ENCODE measurements at places on chromosomes 11 and 22.

DNA sequence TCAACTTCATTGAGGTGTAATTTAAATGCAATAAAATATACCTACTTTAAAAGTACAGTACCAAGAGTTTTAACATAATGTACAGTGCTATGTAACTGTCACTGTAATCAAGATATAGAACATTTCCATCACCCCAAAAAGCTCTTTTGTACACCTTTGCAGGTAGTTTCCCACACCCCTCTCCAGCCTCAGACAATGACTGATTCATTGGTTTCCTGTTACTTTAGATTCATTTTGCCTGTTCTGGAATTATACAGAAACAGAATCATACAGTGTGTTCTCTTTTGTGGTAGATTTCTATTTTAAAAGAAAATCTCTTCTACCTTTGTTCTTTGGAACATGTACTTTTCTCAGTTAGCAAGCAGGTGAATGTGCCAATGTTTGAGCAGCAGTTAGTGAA lies 38.2 kb downstream of the SHISA8 start:
- no peak for DNase-seq

GRCh38 chr11:104772806-104773241 lies 125.4 kb downstream of the CASP12 start:
- no peak for DNase-seq

DNA sequence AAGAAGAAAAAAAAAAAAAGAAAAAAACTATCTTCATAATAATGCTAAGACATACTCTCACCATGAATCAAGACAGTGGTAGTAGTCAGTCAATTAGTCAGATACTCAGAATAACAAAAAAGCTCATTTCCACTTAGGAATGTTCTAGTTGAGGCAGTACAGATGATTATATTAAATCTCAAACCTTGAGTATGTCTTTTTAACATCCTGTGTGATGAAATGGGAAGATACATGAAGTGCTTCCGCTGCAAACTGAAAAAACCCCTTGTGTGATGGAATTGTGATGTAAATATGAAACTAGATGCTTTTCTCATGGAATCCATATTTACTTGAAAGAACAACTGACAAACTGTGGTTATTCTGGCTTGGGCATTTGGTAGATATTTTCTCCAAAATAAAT lies 13.7 kb downstream of the AMOTL1 start:
- no peak for DNase-seq

- DNase-seq: no peak
These were observed 18.3 kb downstream of the ATG13 start for GRCh38 chr11:46635557-46636139.

GRCh38 chr11:94203070-94203469 lies 74.4 kb downstream of the PANX1 start:
- DNase-seq: no peak

GRCh38 chr22:17101475-17102296 lies 16.9 kb downstream of the IL17RA start:
- no peak for DNase-seq

DNA sequence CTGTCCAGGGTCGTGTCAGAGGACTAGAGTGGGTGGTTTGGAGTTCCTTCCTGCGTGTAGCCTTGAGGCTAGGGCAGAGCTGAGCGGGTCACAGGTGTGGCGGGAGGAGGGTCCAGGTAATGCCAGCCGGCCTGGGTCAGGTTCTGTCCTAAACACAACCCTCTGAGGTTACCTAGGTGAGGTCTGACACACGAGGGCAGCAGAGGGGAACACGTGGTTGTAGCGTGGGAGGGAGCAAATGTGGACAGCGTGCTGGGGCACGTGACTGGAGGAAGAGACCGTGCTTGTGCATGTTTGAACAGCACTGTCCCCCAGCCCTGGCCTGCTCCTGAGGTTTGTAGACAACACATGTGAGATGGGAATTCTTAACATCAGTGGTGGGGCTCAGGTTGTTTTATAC lies 13.1 kb downstream of the MOV10L1 start:
- DNase-seq: no peak

DNA sequence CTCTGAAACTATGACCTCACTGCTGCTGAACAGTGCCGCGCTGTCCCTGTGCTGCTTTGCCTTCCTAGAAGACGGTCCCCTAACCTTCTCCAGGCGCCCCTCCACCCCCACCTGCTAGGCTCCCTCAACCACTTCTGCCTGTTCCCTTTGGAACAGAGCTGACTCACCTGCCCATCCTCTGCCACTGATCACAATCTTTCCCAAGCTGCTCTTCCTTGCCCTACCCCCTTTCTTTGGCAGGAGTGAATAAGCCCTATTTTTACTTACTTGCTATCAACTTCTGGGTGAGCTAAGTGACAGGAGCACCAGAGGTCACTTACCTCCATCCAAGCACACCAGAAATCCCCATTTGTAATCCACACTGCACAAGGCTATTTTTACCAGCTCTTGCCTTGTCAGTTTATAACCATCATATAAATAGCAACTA lies 116.0 kb upstream of the BID start:
- DNase-seq: peak; percentile 3

- peak; percentile 39 for DNase-seq
These were observed 11.1 kb upstream of the OSM start for GRCh38 chr22:30277547-30278344.

- DNase-seq: no peak
These were observed 65.7 kb upstream of the ADA2 start for GRCh38 chr22:17284888-17285287.

DNA sequence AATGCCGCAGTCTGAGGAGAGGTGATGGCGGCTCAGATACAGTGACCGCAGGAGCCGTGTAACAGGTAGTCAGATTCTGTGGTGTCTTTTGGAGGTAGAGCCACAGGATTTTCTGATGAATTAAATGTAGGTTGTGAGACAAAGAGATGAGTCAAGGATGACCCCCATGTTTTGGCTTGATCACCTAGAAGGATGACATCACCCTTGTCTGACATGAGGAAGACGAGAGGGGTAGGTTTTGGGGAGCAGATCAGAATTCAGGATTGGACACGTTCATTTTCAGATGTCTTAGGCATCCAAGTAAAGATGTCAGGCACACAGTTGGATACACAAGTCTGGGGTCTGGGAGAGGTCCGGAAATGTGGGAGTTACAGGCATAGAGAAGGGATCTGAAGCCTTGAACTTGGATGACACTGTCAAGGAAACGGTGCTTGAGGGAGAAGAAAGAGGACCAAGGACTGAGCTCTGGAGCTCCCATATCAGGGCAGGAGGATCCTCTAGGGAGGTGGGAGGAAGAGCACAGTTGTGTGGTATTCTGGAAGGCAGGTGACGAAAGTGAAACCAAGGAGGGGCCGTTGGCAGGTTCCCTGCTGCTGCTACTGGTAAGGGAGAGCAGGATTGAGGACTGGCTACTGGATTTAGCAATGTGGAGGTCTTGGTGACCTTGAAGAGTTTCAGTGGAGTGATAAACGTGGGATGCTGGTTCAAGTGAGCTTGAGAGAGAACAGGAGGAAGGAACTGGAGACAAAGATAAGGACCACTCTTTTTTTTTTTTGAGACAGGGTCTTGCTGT lies 12.6 kb upstream of the GDPD5 start:
- no peak for DNase-seq

GRCh38 chr11:61447601-61448551 lies 18.0 kb downstream of the SDHAF2 start:
- no peak for DNase-seq

DNA sequence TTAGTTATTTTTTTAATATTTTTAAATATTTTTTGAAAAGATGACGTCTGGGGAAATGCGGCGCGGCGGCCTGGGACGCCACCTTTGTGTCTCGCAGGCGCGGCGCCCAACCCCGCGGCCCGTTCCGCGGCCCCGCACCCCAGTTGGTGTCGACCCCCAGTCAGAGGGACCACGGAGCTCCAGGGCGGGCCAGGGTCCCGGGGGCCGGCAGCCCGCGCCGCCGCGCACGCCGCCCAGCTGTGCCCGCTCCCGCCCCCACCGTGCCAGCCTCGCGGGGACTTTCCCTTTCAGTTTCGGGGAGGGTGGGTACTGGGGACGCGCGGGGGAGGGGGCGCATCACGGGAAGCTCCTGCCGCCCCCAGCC lies 1.6 kb downstream of the CCND1 start:
- no peak for DNase-seq

DNA sequence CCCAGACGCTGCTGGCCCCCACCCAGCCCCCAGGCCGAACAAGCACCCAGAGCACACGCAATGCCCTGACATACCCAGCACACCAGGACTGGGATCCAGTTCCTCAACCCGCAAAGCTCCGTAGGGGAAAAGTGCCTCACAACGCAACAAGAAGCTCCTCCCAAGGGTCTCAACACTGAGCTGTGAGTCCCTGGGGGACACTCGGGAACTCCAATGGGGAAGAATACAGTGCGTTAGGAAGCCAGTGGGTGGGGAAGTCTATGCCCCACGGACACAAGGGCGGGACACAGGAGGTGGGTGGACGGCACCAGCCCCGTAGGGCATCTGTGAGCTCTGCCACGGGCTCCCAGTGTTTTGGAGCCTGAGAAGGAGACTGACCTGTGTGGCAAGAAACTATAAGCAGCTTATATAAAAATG lies 1.6 kb downstream of the DEAF1 start:
- no peak for DNase-seq

- peak; percentile 84 for DNase-seq
These were observed 884 bp downstream of the CENATAC start for GRCh38 chr11:118998822-118999221.

- DNase-seq: no peak
These were observed 1126.9 kb downstream of the JRKL start for GRCh38 chr11:97516688-97517087.

GRCh38 chr22:17085277-17086181 lies 729 bp downstream of the IL17RA start:
- DNase-seq: no peak

GRCh38 chr11:72233056-72233772 lies 8.6 kb downstream of the INPPL1 start:
- no peak for DNase-seq

- peak; percentile 30 for DNase-seq
These were observed 41.1 kb downstream of the OSBPL5 start for GRCh38 chr11:3123761-3124733.

GRCh38 chr11:28517621-28518020 lies 409.4 kb downstream of the METTL15 start:
- no peak for DNase-seq

GRCh38 chr22:35986088-35986487 lies 42.5 kb downstream of the RBFOX2 start:
- no peak for DNase-seq

- no peak for DNase-seq
These were observed 225.1 kb downstream of the MN1 start for GRCh38 chr22:27576413-27576812.

DNA sequence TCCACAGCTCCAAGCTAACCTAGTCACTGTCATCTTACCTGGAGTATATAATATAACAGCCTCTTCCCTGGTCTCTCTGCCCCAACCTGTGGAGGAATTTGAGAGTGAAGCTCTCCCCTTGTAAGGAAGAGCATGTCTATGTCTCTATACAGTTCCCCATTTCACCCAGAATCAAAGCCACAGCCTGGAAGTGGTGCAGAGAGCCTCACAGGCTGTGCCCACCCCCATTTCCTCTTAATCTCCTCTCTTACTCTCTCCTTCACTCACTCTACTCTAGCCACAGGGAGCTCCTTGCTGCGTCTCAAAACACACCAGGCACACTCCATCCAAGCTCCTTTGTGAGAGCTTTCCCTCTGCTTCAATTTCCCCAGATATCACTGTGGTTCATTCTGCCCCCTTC lies 302.5 kb upstream of the ISX start:
- DNase-seq: no peak

DNA sequence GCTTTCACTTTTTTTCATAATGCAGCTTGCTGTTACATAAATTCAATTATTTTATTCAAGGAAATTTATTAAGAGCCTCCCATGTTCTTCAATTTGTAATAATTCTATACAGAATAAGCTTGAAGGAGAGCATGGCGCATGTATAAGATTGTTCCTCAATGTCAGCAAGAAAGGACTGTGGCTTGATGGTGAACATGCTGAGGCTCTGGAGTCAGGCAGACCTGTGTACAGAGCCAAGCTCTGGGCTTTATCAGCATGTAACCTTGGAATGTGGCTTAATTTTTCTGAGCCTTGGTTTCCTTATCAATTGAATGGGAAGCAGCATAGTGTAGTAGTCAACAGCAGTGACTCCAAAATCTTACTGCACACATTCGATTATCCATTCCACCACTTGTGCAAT lies 92.4 kb downstream of the JRKL start:
- DNase-seq: no peak

GRCh38 chr11:20080032-20080685 lies 80.1 kb downstream of the DBX1 start:
- DNase-seq: no peak

DNA sequence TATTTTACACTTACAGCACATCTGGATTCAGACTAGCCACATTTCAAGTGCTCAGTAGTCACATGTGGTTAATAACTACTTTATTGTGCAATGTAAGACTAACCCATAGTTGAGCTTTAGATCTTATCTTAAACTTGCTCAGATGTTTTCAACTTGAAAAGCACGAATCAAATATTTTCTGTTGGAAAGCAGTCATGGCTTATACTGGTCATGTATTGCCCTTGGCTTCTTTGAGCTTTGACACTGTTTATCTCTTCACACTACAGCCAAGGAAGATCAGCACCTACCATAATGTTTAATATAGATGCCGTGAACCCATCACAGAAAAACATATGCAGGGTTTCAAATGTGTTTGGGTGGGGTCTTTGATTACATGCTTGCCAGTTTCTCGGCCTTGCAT lies 4.4 kb downstream of the RBX1 start:
- DNase-seq: no peak

GRCh38 chr11:14109742-14110141 lies 147.2 kb downstream of the SPON1 start:
- no peak for DNase-seq

GRCh38 chr11:1011320-1011698 lies 25.2 kb downstream of the MUC6 start:
- no peak for DNase-seq

DNA sequence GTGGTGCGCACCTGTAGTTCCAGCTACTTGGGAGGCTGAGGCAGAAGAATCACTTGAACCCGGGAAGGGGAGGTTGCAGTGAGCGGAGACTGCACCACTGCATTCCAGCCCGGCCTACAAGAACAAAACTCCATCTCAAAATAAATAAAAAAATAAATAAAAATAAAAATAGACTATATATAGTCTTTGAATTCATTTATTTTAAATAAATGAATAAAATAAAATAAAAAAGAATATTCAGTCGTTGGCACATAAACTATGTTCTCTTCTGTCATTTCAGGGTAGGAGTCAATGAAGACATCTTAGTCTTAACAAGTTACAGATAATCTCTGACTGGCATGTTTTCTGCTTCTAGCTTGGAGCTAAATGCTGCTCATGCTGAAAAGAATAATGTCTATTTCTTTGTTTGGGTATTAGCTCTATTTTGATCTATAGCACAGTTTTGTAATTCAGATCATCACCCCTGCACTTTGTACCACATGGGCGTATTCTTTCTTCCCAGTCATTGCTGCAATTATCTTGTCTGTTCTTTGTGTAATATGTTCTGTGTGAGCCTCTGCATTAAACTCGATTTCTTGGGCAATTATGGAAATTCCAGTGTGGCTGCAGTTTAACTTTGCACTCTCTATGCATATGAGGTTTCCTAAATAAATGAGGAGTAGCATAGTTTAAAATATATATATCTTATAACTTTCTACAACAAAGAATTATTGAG lies 1.4 kb upstream of the MS4A14 start:
- no peak for DNase-seq
